CD8-positive, alpha-beta memory T cell (primary cell): ENCODE measurements at places on chromosomes 7 and 10. TPM values are rescaled to one million over a fixed set of nuclear protein-coding genes. Genes with fewer than 3 reads are reported as not detected.

PRKAR2B gene
- 1.2 TPM for total RNA-seq

DNA sequence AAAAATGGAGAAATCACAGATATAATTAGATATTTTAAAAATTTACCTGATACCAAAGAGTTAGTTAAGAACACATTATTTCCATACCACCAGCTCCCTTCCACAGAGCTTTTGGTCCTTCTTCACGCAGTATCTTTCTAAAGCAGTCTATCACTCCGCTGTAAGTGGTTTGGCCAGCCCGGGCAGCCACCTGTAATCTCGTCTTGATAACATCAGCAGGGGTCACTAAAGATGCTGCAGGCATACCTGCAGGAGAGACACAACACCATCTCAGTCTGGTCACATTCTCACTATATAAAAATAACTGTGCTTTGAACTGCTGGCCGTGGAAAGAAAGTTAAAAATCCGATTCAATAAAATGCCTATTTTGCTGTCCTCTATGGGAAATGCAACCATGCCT, 200.1 kb downstream of the SLC25A13 start:
- no peak for DNase-seq

PDE1C gene
- total RNA-seq = not detected

- no peak for DNase-seq
Observed at GRCh38 chr10:11197266-11197712, 179.6 kb downstream of the CELF2 start.

SPDYE1 gene
- not detected for total RNA-seq

- DNase-seq = no peak
Observed at GRCh38 chr7:4265676-4266075, 416.4 kb upstream of the FOXK1 start.

- DNase-seq = no peak
Observed at GRCh38 chr7:139230023-139230422, 1.0 kb upstream of the UBN2 start.

DNA sequence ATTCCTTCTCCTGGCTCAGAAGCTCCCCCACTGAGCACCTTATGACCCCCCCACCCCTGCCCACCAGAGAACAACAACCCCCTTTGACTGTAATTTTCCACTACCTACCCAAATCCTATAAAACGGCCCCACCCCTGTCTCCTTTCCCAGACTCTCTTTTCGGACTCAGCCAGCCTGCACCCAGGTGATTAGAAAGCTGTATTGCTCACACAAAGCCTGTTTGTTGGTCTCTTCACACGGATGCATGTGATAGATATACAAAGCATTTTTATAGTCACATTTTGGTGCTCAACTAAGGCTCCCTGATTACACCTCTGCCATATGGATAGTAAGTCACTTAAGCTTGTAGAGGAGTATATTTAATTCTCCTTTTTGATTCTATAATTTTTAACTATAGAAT, 985.8 kb downstream of the REEP3 start:
- no peak for DNase-seq

GRCh38 chr7:155456738-155457543, 988 bp upstream of the EN2 start:
- DNase-seq = no peak

PLXDC2 gene
- total RNA-seq = 0.38 TPM

GRCh38 chr10:95896071-95896850, 11.5 kb upstream of the CC2D2B start:
- no peak for DNase-seq

TRIM74 gene
- total RNA-seq = 0.63 TPM

- DNase-seq = no peak
Observed at GRCh38 chr7:135801877-135802276, 53.3 kb upstream of the FAM180A start.

DNA sequence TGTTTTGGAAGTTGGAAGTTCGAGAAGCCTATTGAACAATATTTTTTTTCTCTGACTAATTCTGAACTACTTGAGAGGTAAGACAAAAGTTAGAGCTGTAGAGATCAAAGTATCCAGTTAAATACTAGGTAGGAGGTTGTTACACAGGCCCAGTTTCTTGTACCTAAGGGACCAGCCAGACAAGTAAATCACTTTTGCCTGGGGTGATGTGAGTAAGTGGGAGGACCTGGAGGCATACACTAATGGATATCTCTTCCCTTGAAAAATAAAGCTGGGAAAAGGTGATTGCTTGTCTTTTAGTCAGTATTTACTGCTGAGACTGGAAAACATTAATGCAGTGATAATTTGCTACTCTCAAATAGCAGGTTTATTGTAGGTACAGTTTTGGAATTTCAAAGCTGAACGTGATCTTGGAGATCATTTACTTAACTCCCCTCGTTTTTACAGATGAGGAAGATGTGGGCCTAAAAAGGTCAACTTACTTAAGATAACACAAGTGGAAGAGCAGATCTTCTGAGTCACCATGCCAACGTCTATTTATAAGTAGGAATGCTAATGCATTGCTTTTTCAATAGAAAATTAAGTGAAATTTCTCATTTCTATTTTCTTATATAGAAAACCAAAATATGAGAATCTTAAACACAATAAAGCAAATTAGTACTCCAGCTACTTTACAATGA, 181.3 kb downstream of the PPP1R9A start:
- DNase-seq = no peak

NUTM2A gene
- total RNA-seq = 0.40 TPM

C10orf105 gene
- 0.11 TPM for total RNA-seq

CEP55 gene
- 44.4 TPM for total RNA-seq

- no peak for DNase-seq
Observed at GRCh38 chr10:60312818-60313588, 76.7 kb downstream of the ANK3 start.

GRCh38 chr10:15476337-15476736, 105.2 kb upstream of the FAM171A1 start:
- no peak for DNase-seq

DNA sequence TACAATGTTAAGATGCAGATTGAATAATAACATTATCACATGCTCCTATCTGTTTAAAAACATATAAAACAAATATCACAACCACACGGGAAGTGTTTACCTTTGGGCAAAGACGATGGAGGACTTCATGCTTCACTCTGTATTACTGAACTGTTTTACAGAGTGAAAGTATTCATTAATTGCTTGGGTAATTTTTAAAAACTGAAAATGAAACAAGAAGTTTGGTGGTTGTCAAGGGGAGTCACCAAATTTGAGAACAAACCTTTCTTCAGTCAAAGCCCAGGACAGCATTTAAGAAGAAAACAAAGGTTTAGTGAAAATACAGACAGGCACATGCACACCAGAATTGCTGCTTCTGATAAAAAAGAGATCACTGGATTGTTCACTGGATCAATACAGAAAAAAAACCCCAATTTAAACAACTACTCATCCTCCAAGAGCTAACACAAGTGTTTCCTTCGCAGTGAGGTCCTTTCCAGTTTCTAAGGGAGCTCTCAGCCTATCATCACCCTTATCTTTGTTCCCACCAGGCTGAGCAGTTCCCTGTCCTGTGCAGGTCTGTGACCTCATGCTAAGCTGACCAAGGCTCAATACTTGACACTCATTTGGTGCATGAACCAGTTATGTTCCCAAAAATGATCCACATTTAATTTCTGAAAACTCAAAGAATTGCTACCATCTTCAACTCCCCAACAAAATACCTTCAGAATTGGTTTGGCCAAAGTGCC, 8.8 kb downstream of the PARP12 start:
- no peak for DNase-seq
